ENCODE measurements at places on chromosomes 6 and 20.

DNA sequence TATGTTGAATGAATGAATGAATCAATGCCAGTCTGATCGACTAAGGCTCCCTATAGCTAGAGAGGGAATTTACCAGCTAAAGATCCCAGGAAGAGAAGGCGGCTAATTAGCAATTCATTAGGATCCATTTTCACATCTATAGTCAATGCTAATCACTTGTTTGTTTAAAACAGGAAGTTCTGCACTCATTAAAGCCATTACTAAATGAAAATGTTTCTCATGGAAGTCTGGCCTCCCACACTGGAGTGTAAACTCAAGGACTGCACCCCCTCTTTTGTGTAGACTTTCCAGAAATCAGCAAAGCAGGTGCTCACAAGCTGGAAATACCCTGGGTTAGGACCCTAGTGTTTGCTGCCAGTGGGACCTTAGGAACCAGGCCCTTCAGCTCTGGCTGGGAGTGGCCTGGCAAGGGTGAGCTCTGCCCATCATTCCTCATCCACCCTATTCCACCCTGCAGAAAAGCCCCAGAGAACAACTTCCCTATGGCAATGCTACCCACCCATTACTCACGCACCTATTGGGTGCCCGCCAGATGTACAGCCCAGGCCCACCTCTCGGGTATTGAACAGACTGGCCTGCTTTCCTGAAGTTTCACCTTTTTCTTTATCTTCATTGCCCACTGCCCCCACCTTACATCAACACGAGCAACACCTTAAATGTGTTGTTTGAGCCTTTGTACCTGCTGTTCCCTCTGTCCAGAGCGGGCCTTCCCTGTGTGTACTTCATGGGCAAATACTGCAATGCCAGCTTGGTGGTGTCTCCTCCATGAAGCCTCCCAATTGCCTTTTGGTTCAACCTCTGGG, 60.8 kb downstream of the TTI1 start:
- DNase-seq, result no peak

GRCh38 chr20:7696311-7696710, 243.9 kb downstream of the HAO1 start:
- no peak for DNase-seq

DNA sequence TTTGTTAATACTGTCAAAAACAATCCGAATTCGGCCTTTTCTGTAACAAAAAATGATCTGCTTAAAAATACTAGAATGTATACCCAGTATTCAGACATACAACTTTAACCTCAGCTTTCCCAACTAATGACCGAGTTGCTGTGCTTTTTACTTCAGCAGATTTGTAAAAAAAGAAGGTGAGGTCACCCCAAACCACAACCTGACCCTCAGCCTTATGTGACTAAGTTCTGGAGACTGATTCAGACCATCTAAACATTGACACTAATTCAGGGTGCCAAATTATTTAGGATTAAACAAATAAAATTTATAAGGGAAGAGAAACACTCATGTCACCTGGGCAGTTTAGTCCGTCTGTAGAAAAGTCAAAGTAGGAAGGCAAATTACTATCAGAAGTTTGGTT, 7.7 kb downstream of the CCN6 start:
- no peak for DNase-seq

DNA sequence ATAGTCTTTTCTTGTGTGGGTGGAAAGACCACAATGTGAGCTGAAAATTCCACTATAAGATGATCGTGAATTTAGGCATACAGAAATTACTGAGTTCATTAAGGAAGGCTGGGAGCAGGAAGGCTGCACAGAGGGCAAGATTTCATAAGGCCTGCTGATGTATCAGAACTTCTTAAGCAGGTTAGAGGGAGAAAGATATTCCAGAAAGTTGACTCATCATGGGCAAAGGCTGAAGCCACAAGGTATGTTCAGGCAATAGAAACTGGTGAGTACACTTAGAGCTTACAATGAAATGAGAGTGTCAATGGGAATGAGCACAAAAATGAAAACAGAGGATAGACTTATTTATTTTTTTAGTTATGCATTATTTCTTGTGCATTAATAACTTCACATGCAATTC, 618.6 kb downstream of the CBLN4 start:
- DNase-seq, result no peak

- DNase-seq, result no peak
These were observed 3.7 kb upstream of the ARMH2 start for GRCh38 chr6:24802271-24803059.

- DNase-seq, result no peak
These were observed 43.0 kb upstream of the PTPN1 start for GRCh38 chr20:50467174-50467573.

GRCh38 chr6:20876036-20876435, 341.8 kb downstream of the CDKAL1 start:
- no peak for DNase-seq

Measured in stimulated activated CD8-positive, alpha-beta memory T cell treated with anti-CD3 and anti-CD28 coated beads, Interleukin-4, amount 100 ng/mL, for 1 hour (primary cell).